Astrocyte (in vitro differentiated cells and primary cell): ENCODE measurements at places on chromosomes 3 and 15. TPM values are rescaled to one million over a fixed set of nuclear protein-coding genes. Genes with fewer than 3 reads are reported as not detected.

DNA sequence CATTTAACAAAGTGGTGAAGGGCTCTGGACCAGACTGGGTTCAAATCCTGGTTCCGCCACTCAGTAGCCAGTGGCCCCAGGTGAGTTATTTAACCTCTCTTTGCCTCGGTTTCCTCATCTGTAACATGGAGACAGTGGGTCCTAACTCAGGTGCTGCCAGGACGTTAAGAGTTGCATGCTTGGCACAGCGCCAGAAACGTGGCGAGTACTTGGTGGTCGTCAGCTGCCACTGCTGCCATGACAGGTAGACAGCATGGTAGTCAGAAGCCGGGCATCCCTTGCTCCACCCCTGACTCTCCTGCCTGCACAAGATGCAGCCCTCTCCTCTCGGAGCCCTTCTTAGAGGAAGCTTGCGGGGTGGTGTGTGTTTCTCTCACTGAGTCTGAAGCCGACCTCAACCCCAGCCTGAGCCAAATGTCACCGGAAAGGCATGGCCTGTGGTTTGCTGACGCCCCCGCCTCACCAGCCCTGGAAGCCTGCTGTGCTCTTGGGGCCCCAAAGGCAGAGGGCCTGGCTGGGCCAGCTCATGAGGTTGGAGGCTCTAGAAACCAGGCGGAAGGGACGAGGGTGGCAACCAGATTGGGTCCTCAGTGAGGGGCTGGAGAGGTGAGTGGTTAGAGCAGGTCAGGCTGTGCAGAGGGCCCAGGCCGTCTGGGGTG, 160.8 kb upstream of the TLE3 start:
- peaks cover 22% of the 10 kb centered on the region for H3K27me3 ChIP-seq
- H3K4me3 ChIP-seq: no peak overlapping the region
- no peak overlapping the region for H3K27ac ChIP-seq
- no peaks in the 10 kb centered on the region for H3K36me3 ChIP-seq
- DNase-seq: peak; percentile 18

- no peak for DNase-seq
- peaks cover 4% of the 10 kb centered on the region for H3K4me1 ChIP-seq
- H3K27me3 ChIP-seq: no peaks in the 10 kb centered on the region
- H3K27ac ChIP-seq: no peak overlapping the region
- no peak overlapping the region for H3K4me3 ChIP-seq
Observed at GRCh38 chr15:78797951-78798350, 13.3 kb downstream of the ADAMTS7 start.

DNA sequence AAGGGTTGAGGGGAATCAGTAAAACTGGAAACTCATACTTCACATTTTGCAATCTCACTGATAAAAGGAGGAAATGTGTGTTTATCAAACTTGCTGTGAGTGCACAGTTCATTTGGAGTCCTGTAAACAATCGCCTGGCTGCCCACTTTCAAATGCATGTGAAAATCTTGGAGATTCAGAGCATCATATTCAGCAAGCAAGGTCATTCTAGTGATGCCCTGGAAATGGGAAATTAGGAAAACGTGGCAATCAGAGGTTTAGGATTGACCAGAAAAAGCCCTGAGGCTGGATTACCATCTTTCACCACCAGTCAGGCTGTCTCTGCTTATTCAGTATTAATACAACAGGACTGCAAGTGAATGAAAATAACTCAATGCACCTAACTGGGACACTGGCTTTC, 23.9 kb downstream of the DPH6 start:
- H3K27me3 ChIP-seq: no peaks in the 10 kb centered on the region
- no peak for DNase-seq
- peaks cover 3% of the 10 kb centered on the region for H3K4me1 ChIP-seq
- no peaks in the 10 kb centered on the region for H3K36me3 ChIP-seq

GRCh38 chr15:101498717-101499480, 9.4 kb upstream of the PCSK6 start:
- no peaks in the 10 kb centered on the region for H3K4me1 ChIP-seq
- peaks cover 16% of the 10 kb centered on the region for H3K27me3 ChIP-seq
- H3K4me3 ChIP-seq: no peak overlapping the region
- no peak overlapping the region for H3K27ac ChIP-seq

DNA sequence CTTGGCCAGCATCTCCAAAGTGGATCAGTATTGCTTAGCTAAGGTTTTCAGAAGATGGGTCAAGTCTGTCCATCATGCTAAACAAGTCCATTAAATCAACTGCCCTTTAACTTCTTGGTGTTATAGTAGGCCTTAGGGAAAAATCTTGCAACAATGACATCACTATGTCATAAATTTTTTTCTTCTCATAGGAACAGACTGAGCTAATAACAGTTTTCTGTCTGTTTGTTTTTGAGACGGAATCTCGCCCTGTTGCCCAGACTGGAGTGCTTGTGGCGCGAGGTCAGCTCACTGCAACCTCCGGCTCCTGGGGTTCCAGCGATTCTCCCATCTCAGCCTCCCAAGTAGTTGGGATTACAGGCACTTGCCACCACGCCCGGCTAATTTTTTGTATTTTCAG, 94.2 kb downstream of the EFL1 start:
- no peak overlapping the region for H3K4me3 ChIP-seq
- H3K27ac ChIP-seq: no peak overlapping the region
- DNase-seq: no peak
- H3K27me3 ChIP-seq: no peaks in the 10 kb centered on the region
- no peaks in the 10 kb centered on the region for H3K4me1 ChIP-seq

GRCh38 chr3:48399387-48400172, 27.6 kb downstream of the FBXW12 start:
- no peak for DNase-seq
- H3K27me3 ChIP-seq: peaks cover 6% of the 10 kb centered on the region
- peaks cover 8% of the 10 kb centered on the region for H3K4me1 ChIP-seq
- H3K36me3 ChIP-seq: no peaks in the 10 kb centered on the region
- no peak overlapping the region for H3K4me3 ChIP-seq

RTP1 gene
- total RNA-seq: not detected in 2 replicates

SLC12A1 gene
- total RNA-seq: not detected in 2 replicates

CHMP2B gene
- total RNA-seq: 36.5 and 38.9 TPM in 2 replicates

DNA sequence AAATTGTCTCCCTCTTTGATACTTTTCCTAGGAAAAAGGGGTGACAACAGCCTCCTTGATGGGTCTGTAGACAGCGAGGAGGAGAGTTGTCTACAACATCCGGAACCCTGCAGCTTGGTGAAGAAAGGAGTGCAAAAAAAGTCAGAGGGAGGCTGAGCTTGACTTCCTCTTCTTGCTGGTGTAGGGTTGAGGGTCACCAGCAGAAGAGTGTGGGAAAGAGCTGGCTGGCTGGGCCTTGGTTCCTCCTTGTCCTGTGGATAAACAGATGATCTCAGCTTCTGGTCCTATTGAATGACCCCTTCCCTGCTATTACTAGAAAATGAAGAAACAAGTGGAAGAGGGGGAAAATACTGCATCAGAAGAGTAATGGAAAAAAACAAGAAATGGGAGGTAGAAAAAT, 20.4 kb downstream of the SLC7A14 start:
- no peaks in the 10 kb centered on the region for H3K36me3 ChIP-seq
- H3K27me3 ChIP-seq: no peaks in the 10 kb centered on the region
- DNase-seq: no peak
- H3K4me3 ChIP-seq: no peak overlapping the region
- H3K4me1 ChIP-seq: peaks cover 4% of the 10 kb centered on the region

TM6SF1 gene
- total RNA-seq: 1.0 and 2.1 TPM in 2 replicates

DNA sequence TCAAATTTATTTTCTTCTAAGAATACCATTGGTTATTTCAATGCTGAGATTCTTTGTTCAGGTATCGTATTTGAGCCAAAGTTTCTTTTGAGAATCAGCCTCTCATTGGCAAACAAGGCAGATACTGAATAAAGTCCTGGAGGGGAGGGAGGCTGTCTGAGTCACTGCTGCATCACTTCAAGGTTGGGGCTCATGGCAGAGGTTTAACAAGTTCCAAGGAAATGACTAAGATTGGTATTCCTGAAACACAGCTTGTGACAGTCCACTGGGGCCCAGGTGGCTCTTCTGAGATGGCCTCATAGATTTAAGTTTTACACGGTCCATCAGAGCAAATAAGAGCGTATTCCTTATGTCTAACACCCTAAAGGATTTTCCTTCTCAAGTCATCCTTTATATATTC, 213.8 kb upstream of the STAC start:
- H3K36me3 ChIP-seq: no peaks in the 10 kb centered on the region
- H3K4me3 ChIP-seq: no peak overlapping the region
- no peaks in the 10 kb centered on the region for H3K27me3 ChIP-seq
- DNase-seq: peak; percentile 85
- H3K27ac ChIP-seq: peak overlapping the region; percentile 14

NTRK3 gene
- 12.9 and 14.5 TPM in 2 replicates for total RNA-seq

- peaks cover 3% of the 10 kb centered on the region for H3K36me3 ChIP-seq
- no peaks in the 10 kb centered on the region for H3K27me3 ChIP-seq
- H3K4me1 ChIP-seq: peaks cover 9% of the 10 kb centered on the region
Observed at GRCh38 chr3:123546133-123546755, 38.6 kb downstream of the HACD2 start.

GRCh38 chr3:195806916-195807231, 4.9 kb downstream of the MUC4 start:
- no peaks in the 10 kb centered on the region for H3K36me3 ChIP-seq
- H3K4me1 ChIP-seq: no peaks in the 10 kb centered on the region
- DNase-seq: no peak
- H3K27me3 ChIP-seq: peaks cover 22% of the 10 kb centered on the region
- no peak overlapping the region for H3K4me3 ChIP-seq

DNA sequence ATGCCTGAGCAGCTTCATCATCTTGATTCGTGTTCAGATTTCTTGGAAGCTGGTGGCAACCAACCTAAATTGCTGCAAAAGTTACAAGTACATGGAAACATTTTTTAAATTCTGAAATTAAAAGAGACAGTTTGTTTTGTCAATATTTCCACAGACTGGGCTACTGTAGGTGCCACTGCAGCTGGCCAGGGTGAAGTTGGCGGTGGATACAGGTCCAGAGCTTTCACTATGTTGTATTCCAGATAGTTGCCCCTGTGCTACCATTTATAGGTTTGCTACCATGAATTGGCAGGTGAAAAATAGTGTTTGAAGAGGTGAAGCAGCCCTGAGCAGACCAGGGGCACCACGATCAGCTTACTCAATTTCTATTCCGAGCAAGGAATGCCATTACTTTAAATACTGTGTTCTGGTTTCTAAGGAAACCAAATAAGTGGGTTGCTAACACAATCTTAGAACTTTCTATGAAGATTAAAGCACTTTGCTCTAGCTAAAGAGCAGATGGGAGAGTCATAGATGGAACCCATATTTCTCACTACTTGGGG, 21.2 kb upstream of the SHC4 start:
- DNase-seq: no peak
- no peak overlapping the region for H3K4me3 ChIP-seq
- H3K36me3 ChIP-seq: peaks cover 2% of the 10 kb centered on the region
- H3K4me1 ChIP-seq: no peaks in the 10 kb centered on the region
- H3K27ac ChIP-seq: no peak overlapping the region

- H3K4me1 ChIP-seq: no peaks in the 10 kb centered on the region
- DNase-seq: no peak
- H3K4me3 ChIP-seq: no peak overlapping the region
- H3K36me3 ChIP-seq: no peaks in the 10 kb centered on the region
- H3K27me3 ChIP-seq: peaks cover 4% of the 10 kb centered on the region
- no peak overlapping the region for H3K27ac ChIP-seq
Observed at GRCh38 chr15:47817969-47818548, 100.8 kb downstream of the SEMA6D start.

NEK11 gene
- 6.7 and 7.1 TPM in 2 replicates for total RNA-seq

DNA sequence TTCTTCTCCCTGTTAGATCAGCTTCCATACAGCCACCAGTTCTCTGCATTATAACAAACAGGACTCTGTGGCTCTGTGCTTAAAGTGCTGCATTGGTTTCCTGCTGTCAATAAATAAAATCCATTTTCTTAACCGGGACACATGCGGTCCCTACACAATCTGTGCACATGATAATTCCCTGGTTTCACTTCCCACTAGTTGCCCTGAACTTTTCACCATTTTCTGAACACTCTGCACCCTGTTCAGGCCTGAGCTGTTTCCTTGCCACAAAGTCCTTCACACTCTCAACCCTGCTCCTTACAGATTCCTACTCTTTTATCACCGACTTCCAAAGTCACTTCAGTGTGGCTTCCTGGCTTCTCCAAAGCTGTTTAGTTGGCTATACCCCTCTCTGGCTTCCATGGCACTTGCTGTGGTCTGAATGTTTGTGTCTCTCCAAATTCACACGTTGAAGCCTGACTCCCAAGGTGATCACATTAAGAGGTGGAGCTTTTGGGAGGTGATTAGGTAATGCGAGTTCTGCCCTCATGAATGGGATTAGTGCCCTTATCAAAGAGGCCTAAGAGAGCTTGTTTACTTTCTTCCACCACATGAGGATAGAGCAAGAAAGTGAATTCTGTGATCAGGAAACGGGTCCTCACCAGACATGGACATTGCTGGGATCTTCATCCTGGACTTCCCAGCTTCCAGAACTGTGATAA, 233.4 kb downstream of the CHST2 start:
- H3K4me1 ChIP-seq: no peaks in the 10 kb centered on the region
- no peaks in the 10 kb centered on the region for H3K36me3 ChIP-seq
- H3K27ac ChIP-seq: no peak overlapping the region
- DNase-seq: no peak
- no peaks in the 10 kb centered on the region for H3K27me3 ChIP-seq

DNA sequence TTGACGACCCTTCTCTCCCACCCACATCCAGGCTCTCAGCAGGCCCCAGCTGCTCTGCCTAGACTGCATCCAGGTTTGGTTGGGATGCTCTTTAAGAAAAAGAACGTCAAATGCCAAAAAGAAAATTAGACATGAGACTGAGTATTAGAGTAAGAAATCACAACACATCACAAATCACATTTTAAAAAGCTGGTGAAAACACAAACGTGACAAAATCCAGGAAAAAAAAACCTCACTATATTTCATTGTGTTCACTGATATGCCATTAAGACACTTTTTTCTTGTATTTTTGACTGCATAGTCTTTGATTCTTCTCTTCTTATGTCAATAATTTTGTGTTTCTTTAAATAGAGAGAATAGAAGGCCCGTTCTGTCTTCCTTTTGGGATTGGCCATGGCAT, 243.7 kb downstream of the TLE3 start:
- no peaks in the 10 kb centered on the region for H3K36me3 ChIP-seq
- H3K27ac ChIP-seq: peak overlapping the region; percentile 95
- H3K4me3 ChIP-seq: no peak overlapping the region
- no peak for DNase-seq
- peaks cover 42% of the 10 kb centered on the region for H3K4me1 ChIP-seq
- no peaks in the 10 kb centered on the region for H3K27me3 ChIP-seq

CCDC39 gene
- not detected in 2 replicates for total RNA-seq

- H3K27me3 ChIP-seq: no peaks in the 10 kb centered on the region
- peaks cover 50% of the 10 kb centered on the region for H3K4me1 ChIP-seq
- no peak overlapping the region for H3K4me3 ChIP-seq
- peak overlapping the region; percentile 84 for H3K27ac ChIP-seq
Observed at GRCh38 chr15:39125904-39126303, 455.0 kb upstream of the THBS1 start.

- H3K4me1 ChIP-seq: peaks cover 33% of the 10 kb centered on the region
- no peak overlapping the region for H3K27ac ChIP-seq
- no peaks in the 10 kb centered on the region for H3K27me3 ChIP-seq
- no peak overlapping the region for H3K4me3 ChIP-seq
- DNase-seq: peak; percentile 72
- H3K36me3 ChIP-seq: no peaks in the 10 kb centered on the region
Observed at GRCh38 chr3:30611613-30612436, 5.4 kb downstream of the TGFBR2 start.

GRCh38 chr3:146975476-146975875, 370.3 kb upstream of the PLSCR5 start:
- H3K4me1 ChIP-seq: no peaks in the 10 kb centered on the region
- H3K27ac ChIP-seq: no peak overlapping the region
- H3K27me3 ChIP-seq: no peaks in the 10 kb centered on the region

RFC4 gene
- total RNA-seq: 9.2 and 13.1 TPM in 2 replicates
